Activated T-helper 1 cell treated with Interleukin-2 at 50 U/mL for 16 hours (primary cell): ENCODE measurements at places on chromosomes 5 and 9.

- no peak for DNase-seq
Measured at GRCh38 chr5:60517850-60518249, 182.1 kb downstream of the DEPDC1B start.

DNA sequence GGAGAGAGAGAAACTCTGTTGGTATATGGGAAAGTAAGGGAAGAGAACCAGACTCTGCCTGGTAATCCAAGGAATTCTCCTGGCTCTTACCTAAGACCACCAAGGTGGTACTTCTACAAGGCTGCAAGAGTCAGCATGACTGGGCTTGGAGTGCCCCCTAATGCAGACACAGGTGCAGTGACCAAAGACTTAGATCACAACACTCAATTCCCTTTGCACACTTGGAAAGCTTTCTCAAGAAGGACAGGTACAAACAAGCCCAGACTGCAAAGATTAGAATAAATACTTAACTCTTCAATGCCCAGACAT, 25.2 kb downstream of the UGT3A2 start:
- no peak for DNase-seq

- no peak for DNase-seq
Measured at GRCh38 chr9:110259566-110259965, 3.3 kb upstream of the TXN start.

- no peak for DNase-seq
Measured at GRCh38 chr9:93071464-93071863, 13.0 kb downstream of the SUSD3 start.

DNA sequence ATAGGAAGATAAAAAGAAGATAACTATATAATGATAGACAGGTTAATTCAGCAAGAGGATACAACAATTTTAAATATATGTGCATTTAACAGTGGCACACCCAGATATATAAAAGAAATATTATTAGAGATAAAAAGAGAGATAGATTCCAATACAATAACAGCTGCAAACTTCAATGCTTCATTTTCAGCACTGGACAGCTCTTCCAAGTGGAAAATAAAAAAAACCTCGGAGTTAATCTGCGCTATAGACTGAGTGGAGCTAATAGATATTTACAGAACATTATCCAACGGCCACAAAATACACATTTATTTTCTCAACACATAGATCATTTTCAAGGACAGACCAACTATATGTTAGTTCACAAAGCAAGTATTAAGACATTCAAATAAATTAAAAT, 1229.5 kb upstream of the CDH6 start:
- DNase-seq: no peak

DNA sequence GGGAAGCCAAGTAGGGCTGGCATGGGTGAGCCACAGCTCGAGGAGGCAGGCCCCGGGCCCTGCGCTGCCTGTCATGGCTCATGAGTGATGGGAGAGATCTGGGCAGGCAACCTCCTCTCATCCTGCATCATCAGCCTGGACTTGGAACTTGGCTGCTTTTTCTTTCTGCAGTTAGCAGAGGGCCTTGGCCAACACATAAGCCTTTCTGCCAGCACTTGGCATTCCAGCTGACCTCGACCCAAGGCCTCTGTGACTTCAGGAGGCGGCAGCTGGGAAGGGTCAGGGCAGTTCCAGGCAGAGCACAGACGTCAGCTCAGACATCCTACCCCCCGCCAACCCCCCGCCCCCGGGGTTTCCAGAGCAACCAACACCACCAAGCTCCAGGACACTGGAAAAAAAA, 7.6 kb downstream of the S1PR3 start:
- no peak for DNase-seq

- DNase-seq: no peak
Measured at GRCh38 chr9:9791611-9792010, 821.2 kb downstream of the PTPRD start.

GRCh38 chr5:134510970-134511795, 14.3 kb upstream of the JADE2 start:
- no peak for DNase-seq

DNA sequence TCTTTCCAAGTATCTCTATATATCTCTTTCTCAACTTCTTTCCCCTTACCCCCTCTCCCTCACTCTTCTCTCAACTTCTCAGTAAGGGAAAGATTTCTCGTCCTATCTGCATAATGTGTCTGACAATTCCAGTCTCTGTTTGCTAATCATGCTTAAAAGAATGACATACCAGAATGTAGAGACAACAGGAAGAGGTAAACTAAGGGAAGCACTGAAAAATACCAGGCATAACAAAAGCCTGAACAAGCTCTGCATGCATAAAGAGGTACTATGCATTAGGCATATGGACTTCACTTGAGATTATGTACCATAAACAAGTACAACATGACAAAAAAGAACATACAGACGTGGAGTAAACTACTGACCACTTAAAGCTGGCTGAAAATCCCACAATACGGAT, 62.6 kb downstream of the SEMA5A start:
- no peak for DNase-seq

DNA sequence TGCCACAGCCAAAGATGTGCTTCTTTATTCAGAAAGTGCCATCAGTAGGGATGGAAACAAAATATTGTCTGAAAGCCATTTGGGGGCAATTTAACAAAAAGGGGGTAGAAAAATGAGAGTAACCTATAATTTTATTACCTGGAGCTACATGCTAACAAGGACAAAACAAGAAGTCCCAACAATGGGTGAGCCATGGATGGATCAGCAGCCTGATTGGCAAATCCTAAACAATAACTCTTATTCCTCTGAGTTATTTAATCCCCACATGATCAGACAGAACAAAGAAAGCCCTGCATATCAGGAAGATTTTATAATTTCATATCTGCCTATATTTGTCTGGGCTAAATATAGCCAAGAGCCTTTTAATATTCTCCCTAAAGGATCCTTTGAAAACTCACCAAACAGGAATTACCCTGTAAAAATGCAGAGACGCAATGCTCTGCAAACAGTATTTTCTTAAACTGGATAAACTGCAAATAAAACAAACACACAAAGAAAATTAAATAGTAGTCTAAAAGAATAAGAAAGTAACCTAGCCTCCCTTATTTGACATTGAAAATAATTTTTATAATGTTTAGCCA, 483.4 kb downstream of the ZNF608 start:
- DNase-seq: no peak

- no peak for DNase-seq
Measured at GRCh38 chr5:178466342-178466741, 123.9 kb downstream of the COL23A1 start.

- no peak for DNase-seq
Measured at GRCh38 chr9:32627394-32627954, 8.0 kb downstream of the TAF1L start.

DNA sequence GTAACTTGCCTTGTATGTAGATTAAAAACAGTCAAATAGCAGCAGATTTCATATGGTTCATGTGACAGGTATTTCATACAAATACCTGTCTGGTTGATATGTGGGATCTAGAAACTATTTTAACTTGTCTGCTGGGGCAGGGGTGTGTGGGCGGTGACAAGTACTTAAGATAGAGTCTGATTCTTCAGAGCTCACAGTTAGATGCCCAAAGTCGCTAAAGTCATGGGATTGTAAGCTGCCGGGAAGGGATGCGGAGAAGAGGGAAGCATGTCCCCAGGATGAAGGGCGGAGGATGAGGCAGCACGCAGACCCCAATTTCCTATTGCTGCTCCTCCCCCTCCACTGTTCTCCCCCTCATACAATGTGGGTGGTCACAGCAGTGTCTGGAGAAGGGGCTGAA, 13.3 kb downstream of the ANXA6 start:
- no peak for DNase-seq

DNA sequence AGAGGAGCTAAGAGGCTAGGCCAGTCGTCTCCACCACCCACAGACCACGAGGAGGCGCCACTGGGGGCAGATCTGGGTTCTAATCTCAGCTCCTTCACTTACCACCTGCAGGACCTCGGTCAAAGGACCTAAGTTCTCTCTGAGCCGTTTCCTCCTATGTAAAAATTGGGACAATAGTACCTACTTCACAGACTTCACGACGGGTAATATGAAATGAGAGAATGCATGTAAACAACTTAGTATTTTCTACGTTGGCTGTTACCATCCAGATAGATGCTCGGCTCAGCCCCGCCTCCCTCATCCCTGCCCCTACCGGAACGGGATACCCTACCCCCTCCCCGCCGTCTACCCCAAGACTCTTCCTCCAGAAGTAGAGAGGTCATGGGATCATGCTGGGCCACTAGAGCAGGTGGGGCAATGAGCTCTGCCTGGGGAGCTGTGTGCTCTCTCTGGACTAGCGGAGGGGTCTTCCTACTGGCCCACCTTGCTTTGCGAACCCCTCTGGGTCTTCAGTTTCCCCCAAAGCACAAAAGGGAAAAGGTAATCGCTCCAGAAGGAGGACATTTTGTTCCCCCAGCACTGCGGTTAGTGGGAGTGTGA, 541 bp downstream of the GNPDA1 start:
- DNase-seq: peak; percentile 25

- no peak for DNase-seq
Measured at GRCh38 chr9:37503736-37504135, 18.0 kb downstream of the POLR1E start.

DNA sequence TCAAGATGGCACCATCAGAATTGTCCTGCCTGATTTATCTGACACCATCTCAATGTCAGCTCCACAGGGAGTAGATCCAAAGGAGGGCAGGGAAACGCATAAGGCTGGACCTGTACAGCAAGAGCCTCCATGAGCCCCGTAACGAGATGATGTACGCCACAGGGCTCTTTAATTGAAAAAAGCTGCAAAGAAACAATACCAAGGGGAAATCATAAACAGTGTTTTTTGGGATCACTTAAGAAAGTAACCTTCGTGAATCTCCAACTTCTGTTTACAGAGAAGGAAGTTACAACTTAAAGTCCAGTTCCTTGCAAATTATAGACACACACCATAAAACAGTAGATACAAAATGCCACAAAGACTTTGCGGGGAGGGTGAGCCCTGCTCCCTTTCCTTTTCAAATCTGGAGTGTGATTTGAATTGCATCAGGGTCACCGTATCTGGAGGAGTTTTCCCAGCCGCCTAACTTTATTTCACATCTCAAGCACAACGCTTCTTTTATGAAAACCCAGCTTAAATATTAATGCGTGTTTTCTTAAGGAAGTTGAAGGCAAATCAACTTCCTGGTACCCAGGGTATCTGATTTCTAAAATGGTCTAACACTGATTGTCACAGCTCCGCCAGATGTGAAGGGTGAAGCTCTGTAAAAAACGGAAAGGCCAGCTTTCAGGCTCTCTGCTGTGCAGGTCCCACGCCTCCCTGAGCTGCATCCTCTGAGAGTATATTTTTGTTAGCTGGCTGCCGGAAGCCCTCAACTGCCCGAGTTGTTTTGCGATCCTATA, 88.9 kb downstream of the EBF1 start:
- no peak for DNase-seq

- no peak for DNase-seq
Measured at GRCh38 chr9:136326761-136327303, 507 bp upstream of the GPSM1 start.

DNA sequence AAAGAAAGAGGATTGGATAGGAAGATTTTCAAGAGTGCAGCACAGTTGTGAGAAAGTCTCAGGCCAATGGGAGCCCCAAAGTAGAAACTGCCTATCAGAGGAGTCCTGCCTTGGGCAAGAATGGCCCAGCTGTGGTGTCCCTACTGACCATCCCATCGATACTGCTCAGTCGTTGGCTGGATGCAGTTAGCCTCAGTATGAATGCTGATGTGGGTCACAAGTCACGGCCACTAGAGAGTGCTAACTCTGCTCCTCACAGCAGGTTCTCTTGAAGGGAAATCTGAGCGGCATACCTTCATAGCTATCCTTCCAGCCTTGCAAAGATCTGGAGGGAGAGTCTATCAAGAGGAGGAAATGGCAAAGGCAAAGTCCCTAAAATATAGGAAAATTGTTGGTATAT, 11.6 kb upstream of the CETN3 start:
- no peak for DNase-seq

DNA sequence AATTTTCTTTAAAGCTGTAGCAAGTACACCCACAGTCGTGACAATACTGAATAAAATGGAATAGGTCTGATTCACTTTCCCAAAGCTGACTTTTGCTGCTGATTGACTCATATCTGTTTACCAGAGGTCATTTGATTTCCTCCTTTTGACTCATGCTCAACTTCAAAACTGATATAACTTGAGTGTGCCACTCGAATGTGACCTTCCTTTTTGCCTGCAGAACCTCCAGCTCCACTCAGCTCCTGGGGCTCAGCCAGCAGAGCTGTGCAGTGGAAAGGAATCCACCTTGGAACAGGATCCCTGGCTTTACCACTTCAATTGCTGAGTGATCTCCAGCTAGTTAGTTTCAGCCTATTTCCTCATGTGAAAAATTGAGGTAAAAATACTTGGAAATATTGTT, 84.1 kb downstream of the FEM1C start:
- DNase-seq: no peak

DNA sequence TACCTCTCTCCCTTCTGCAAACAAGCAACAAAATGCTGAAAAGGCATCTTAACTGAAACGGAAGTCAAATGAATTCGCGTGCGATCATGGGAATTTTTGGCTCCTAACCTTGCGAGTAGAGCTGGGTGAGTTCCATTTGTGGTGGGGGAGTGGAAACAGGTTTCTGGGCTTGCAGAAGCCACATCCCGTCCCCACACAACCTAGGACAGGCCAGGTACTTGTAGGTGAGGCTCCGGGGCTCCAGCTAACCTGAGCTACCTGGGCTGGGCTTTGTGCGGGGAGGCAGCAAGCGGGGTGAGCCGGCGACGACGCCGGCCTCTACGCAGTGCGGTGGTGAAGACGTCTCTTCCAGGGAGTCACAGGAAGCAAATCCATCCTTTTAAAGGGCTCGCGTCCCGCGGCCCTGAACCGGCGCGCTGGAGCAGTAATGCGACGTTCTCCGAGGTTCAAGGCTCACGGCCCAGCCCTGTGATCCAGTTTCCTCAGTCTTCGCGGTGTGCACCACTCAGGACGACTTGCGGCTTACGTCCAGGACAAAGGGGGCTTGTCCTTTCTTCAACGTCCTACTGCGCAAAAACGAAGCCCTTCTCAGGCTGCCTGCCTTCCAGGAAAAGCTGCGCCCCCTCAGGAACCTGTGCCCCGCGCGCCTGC, 567 bp upstream of the SPIN1 start:
- DNase-seq: peak; percentile 30

GRCh38 chr9:135359764-135360163, 119.8 kb upstream of the PPP1R26 start:
- DNase-seq: no peak

DNA sequence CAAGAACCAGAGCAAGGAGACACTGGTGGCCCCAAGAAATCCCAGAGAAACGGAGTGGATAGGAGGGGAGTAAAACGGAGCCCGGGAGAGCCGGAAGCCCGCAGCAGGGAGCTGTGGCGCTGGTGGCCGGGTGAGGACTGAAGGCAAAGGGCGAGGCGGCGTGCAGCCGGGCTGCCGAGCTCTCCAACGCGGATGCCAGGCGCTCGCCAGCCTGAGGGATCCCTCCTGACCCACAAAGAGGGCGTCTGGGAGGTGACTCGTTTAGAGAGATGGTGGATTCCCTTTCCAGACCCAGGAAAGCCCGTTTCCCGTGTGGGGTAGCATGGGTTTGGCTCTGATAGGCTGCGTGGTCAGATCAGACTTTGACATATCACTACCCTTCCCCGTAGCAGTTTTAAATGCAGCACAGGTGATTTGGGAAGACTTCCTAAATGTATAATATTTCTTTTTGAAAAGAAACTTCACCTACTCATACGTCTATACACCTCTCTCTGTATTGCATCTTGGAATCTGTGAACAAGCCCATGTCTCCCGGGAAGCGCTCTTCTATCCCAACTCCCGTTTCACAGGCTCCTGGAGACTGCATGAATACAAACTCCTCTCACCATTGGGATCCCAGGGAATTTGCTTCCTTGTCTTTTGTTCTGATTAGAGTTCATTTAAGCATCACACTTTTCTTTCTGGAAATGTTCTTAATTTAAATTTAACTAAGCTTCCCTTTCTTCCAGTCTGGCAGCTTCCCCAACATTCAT, 158.1 kb downstream of the C9orf152 start:
- DNase-seq: no peak

GRCh38 chr9:108838017-108838416, 17.8 kb downstream of the ACTL7B start:
- no peak for DNase-seq
